ENCODE measurements at places on chromosomes 5 and 9.

DNA sequence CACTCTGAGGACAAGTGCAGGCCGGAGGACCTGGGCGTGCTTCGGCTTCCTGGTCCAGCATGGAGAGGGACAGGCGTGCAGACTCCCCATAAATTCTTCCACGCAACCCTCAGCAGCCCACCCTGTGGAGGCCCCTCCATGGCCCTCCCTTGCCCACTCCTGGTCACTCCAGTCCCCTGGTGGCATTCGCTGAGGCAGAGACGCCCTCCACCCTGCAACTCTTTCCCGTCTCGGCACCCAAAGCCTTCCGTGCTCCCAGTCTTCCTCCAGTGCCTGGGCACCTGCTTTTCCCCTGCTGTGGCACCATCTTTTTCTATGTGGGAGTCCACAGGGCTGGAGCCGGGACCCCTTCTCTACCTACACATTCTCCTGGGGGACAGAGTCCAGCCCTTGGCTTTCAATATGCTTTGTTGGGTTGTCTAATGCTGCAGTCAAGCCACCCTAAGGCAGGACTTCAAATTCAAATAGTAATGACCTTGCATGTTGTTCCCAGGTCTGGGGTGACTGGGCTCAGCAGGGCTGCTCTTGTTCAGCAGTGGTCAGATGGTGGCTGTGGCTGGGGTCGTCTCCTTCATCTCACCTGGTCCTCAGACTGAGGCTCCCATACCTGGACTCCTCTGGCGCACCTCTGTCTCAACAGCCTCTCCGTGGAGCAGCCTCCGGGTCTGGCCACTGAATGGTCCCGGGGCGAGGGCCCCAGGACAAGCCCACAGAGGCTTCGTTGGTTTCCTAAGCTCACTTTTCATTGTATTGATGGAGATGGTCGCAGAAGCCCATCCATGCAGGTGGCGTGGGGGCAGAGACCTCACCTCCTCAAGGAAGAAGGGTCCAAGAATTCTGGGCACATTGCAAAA lies 15.2 kb downstream of the MRPL36 start:
- no peak for DNase-seq

DNA sequence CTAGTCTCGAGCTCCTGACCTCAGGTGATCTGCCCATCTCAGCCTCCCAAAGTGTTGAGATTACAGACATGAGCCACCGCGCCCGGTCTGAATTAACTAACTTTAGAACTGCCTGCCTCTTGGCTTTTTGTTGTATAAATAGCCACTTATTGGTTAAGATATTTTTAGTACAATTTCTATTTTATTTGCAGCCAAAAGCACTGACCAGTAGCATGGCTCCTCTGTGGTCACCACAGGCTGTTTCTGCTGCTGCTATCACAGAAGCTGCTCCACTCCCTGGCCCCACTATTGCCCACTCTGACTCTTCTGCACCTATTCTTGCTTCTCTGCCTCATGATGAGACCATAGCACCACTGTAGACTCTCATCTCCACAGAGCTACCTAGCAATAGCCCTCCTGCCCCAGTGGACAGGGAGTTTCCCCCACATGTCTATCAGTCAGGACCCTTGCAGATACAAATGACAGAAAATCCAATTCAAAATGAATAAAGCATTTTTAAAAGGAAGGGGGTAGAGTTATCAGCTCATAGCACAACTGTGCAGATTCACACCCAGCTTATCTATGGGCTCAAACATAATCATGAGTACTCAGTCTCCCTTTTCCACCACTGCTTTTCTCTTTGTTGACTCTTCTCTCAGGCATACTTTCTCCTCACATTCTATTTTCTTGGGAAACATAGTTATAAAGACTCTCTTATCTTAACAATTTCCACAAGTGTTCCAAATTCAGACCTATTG lies 151.8 kb upstream of the EPB41L4A start:
- DNase-seq: no peak

GRCh38 chr5:168366116-168366515 lies 74.7 kb downstream of the WWC1 start:
- no peak for DNase-seq

DNA sequence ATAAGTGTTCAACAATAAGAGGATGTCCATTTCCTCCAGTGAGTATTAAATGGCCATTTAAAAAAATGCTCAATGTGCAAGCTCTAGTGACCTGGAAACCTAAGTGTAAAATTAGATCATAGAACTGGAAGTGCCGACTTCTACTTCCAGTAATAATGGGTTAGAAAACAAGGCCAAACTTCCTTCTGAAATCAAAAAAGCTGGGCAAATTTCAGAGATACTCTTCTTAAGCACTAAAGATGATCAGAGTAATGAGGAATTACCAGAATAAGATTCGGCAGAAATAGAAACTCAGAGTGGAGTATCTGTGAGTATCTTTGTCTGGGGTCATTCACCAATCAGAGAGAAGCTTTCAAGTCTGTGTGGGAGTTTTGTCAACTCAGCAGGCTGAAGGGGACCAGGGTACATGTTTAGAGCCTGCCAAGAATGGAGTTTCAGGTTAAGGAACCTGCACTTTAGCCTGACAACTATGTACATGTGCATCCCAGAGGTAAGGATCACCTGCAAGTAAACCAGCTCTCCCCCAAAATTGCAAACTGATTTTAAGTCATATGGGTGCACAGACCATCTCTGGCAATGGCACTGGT lies 17.1 kb downstream of the FCN2 start:
- DNase-seq: no peak

GRCh38 chr5:127723571-127723970 lies 20.4 kb downstream of the CCDC192 start:
- DNase-seq: no peak

GRCh38 chr5:81752644-81752963 lies 1.7 kb upstream of the SSBP2 start:
- no peak for DNase-seq

GRCh38 chr5:39337252-39337915 lies 26.9 kb downstream of the C9 start:
- DNase-seq: no peak

GRCh38 chr5:119681734-119682133 lies 52.4 kb downstream of the FAM170A start:
- DNase-seq: no peak

DNA sequence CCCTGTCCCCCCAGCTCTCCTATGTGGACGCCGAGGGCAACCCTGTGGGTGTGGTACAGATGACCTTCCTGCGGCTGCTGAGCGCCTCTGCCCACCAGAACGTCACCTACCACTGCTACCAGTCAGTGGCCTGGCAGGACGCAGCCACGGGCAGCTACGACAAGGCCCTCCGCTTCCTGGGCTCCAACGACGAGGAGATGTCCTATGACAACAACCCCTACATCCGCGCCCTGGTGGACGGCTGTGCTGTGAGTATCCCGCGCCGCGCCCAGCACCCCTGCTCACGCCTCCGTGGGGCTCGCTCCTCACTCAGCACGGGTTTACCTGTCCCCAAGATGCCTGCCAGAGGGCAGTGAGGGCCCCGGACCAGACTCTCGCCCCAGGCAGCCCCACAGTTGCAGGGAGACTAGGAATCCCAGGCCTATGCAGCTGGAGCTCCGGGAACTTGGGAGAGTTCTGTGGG lies 45.6 kb upstream of the FCN2 start:
- no peak for DNase-seq

DNA sequence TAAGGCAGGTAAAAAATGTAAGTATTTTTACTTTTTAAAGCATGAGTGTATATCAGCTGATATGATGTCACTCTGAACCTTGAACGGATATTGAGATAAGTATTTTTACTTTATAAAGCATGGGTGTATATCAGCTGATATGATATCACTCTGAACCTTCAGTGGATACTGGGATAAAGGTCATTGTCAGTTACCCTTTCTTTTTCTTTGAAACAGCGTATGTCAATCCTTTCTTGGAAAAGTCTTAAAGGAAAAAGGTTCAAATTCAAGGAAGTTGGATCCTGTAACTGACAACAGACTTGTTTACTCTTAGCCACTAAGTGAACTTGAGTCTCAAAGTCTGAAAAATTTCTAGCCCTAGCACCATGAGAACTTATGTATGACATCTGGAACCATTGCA lies 61.7 kb upstream of the IFNK start:
- DNase-seq: no peak

DNA sequence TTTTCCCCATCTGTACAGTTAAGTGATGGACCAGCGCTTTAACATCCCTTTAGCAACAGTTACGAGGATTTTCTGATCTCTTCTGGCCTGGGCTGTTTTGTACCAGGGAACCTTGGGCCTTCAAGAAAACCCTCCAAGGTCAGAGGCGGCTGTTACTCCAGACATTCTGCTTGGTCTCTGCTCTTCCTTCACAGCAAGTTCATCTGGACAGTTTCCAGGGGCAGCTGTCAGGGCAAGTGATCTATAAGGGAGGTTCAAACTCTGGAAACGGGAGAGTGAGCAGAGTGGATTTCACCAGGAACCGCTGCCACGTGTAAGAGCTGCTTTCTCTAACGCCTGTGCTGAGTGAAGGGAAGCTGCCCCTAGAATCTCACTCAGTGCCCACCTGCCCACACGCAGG lies 36.7 kb downstream of the ZNF618 start:
- no peak for DNase-seq

DNA sequence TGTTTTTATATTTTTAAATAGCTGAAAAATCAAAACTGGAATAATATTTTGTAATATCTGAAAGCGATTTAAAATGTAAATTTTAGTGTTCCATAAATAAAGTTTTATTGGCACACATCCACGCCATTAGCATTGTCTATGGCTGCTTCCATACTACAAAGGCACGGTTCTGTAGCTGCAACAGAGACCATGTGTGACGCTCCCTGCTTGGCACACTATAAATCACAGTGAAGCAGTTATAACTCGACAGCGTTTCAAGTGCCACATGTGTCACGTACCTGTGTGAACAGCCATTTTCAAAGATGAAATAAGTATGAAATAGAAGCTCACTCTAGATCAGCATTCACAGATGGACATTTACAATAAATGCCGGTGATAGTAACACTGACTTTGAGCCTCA lies 810.1 kb upstream of the WWC1 start:
- no peak for DNase-seq

GRCh38 chr5:96706433-96707111 lies 44.4 kb downstream of the CAST start:
- no peak for DNase-seq

- no peak for DNase-seq
Measured at GRCh38 chr9:123662057-123662776, 267.7 kb downstream of the DENND1A start.

- DNase-seq: no peak
Measured at GRCh38 chr9:7186175-7186574, 428.4 kb downstream of the KDM4C start.

DNA sequence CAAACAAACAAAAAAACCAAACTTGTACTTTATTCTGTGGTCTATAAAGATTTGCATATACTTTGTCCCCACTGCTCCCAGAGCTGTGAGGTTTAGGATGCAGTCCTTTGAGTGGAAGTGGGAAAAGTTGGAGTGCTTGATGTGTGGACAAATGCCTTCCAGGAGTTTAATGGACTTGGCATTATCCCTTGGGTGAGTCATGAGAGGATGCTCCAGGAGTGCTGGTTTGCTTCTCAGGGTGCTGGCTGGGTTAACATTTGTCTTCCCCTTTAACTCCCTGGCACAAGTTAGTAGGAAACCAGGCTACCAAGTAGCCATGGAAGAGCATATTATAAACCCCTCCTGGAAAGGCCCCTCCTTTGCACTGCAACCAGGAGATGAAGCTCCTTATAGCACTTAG lies 417.4 kb upstream of the RIOK2 start:
- no peak for DNase-seq

DNA sequence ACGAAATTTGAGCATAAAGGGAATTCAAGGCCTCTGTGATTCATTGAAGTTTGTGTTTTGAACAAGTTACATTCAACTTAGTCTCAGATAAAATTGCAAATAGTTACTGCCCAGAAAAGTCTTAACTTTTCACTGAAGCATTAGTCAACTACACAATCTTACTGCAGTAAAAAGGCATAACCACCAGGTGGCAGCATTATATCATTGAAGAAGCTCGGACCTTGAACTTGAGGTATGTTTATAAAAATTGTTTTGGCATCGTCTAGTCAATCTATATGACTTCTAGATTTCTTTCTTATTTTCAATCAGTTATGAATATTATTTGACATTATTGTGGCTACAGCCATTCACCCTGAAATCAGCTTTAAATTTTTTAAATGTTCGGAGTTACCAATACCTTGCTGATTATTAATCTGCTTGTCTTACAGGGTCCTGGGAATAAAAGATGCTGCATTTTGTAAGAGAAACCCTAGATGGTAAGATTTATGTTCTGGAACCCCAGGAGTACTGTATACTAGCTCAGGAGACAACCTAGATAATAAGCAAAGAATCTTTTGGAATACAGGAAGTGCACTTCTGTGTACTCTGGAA lies 83.9 kb upstream of the GRAMD2B start:
- no peak for DNase-seq

DNA sequence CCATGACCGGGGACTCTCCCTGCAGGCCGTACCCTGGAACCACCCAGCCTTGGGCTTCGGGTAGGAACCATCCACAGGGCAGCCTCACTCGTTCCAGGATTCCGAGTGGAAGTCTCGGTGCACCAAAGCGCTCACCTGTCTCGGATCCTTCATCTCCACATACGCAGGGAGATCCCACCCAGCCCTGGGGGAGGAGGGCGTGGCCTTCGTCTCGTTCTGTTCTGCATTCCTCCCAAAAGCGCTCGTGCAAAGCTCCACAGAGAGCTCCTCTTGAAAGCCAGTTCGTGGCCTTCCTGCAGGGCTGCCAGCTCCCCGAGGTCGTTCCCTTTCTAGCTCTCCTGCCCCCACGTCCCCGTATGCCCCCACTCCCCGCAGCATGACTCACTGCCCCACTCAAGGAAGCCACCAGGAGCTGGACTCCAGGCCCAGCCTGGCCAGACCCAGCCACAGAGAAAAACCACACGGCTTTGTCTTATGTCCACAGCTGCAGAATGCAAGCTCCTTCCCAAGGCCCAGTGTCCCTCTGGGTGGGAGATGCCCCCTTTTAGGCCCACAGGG lies 65.0 kb upstream of the SARDH start:
- DNase-seq: no peak

- no peak for DNase-seq
Measured at GRCh38 chr5:164354139-164354751, 848.8 kb downstream of the MAT2B start.

DNA sequence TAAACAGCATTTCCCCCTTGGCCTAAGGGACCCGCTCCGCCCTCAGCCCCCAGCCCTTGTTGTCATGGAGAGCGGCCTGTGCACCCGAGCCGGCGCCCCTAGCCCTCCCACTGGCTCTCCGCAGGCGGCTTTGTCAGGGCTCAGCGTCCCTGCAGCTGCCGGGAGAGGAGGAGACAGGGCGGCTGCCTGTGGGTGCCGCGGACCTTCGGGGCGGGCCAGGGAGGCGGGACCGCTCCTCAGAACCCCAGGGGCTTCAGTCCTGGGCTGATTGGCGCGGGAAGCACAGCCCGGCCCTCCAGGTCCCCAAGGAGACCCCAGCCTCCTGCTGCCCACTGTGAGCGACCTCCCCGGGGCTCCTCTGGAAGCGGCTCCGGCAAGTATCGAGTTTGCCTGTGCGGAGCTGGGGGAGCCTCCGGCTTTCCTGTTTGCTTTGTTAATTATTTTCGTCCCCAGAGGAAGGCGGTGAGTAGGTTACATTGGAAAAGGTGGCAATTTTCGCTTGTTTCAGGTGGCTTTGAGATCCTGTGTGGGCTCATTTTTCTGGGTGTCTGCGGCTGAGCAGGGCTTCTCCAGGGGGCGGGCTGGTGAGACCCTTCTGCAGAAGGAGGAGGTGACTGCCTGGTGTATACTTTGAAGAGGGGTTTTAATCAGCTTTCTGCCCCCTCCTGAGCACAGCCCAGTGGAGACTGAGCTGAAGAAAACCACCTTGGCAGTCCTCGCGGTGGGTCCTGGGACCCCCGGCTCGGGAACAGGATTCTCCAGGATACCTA lies at the start of gene FGD3:
TSS of gene FGD3 (plus strand) at position 256 of the 770 bp plus-strand sequence. CDS start 28,734 bp downstream, outside the sequence.
- DNase-seq: no peak

GRCh38 chr5:54717870-54718269 lies 200.3 kb downstream of the SNX18 start:
- no peak for DNase-seq
